ENCODE measurements at places on chromosomes 1 and 21.

DNA sequence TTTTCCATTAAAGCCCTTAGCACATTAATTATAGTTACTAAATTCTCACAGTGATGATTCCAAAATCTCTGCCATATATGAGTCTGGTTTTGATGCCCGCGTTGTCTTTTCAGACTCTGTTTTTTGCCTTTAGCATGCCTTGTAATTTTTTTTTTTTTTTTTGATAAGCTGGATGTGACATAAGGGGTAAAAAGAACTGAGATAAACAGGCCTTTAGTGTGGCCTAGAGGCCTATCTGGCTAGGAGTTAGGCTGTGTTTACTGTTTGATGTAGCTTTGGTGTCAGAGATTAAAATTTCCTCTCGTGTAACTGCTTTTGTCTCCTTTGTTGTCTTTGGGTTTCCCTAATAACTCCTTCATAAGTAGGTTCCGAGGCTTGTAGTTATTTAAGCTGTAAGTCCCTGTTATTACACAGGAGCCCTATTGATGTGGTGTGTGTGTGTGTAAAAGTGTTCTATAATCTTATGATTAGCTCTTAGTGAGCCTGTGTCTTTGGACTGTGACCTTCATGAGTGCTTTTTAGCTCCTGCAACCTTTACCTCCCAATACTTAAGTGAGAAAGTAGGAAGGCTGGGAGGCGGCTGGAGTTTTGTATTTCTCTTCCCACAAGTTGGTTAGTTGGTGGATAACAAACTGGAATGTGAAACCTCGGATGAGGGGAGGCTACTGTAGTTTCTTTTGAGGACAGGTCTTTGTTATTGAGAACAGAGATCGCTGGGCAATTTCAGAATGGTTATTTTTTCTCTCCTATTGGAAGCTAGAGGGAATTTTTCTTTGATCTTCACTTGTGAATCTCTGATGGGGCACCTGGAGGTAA lies 19.3 kb downstream of the HS2ST1 start:
- DNase-seq: no peak

DNA sequence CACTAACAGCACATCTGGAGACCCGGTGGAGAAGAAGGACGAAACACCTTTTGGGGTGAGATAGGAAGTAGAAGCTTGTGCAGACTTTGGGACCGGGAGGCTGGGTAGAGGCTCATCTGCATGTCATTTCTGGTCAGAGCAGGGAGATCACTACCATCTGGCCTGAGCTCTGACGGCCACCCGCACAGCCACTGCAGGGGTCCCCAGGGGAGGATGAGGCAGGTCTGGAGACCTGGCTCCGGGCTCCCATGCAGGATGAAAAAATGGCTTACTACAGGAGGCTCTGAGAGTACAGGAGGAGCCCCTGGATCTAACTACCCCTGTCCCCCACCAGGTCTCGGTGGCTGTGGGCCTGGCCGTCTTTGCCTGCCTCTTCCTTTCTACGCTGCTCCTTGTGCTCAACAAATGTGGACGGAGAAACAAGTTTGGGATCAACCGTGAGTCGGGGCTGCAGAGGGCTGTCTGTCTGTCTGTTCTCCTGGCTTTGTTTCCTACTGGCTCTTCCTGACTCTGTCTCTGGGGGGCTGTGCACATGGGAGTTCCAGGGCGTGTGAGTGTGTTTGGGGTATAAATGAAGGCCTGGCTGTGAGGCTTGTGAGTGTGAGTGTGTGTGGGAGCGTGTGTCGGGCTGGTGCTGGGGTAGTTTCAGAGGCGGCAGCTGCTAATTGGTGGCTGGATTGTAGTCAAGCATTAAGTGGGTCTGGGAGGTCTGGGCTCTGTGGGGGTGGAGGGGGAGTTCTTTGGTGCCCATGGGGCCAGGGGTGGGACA lies 14.1 kb downstream of the NTRK1 start:
- no peak for DNase-seq

DNA sequence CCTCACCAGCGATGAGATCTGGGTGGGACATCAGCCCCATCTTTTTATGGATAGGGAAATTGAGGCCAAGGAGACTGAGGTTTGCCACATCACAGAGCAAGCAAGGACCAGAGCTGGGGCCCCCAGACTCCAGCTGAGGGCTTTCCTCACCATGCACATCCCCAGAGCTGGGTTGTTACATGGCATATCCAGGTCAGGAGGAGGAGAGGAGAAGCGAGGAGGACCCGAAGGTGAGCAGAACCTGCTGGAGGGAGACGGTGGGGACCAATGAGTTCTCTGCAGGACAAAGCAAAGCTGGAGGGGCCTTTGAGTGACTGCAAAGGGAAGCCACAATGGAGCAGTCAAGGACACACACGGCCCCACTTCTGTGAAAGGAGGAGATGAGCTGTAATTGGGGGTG lies 255.5 kb upstream of the CSF3R start:
- DNase-seq: no peak

GRCh38 chr1:48600182-48600581 lies 128.2 kb upstream of the SPATA6 start:
- no peak for DNase-seq

DNA sequence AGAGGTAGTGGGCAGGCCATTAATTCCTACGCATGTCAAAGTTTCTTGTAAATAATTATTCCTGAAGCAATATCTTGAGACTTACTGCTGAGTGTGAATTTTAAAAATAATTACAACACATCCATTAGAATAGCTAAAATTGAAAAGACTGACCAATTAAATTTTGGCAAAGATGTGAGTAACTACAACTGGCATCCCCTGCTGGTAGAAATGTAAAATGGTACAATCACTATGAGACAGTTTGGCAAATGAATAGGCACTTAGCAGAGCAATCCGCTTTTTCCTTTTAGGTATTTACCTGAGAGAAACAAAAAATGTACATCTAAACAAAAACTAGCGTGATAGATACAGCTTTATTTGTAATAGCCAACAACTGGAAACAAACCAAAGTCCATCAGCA lies 798.9 kb downstream of the BRINP3 start:
- no peak for DNase-seq
